ENCODE measurements at places on chromosomes 16 and 17. TPM values are rescaled to one million over a fixed set of nuclear protein-coding genes. Genes with fewer than 3 reads are reported as not detected.
A peak's percentile ranks its signal among the peaks of the same experiment; 100 is the strongest.

- DNase-seq, result no peak
Measured at GRCh38 chr17:16942141-16943031, 29.5 kb downstream of the TNFRSF13B start.

DNA sequence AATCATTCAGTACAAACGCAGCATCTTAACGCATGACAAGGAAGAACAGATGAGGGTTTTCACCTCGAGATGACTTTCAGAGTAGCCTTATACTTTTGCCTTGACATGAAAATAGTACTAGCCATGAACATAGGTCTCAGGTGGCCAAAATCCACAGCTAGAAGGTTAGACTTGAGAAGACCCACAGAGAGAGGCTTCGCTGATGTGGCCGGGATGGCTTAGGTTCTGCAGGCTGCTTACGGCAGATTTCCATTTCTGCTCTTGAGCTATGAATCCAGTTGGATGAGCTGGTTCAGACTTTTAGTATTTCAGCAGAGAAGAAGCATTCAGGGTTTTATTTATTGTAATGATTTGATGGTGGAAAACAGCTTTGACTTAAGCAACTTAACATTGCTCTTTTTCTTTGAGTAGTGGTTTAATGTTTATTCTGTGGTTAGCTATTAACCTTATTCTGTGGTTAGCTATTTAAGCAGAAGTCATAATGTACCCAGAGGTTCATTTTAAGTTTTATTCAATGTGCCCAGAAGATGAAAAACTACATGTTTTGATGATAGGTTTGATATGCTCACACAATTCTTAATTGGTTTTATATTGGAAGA lies 7.6 kb downstream of the KRT24 start:
- DNase-seq, result no peak

DNA sequence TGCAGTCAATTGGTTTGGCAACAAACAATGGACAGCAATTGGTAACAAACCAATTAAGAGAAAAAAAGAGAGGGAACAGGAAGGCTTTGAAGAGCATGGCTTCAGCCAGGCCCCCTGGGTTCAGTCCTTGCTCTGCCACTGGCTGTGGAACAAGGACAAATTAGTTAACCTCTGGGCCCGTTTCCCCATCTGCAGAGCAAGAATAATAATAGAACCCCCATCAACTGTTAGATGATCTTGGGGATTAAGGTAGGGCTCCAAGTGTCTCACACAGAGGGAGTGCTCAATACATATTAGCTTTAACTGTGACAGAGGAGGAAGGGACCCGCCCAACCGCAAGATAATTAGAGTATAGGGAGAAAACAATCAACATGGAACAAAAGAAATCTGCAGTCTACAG lies 55.2 kb downstream of the PECAM1 start:
- no peak for DNase-seq

GRCh38 chr17:290626-291025 lies 62.0 kb downstream of the RPH3AL start:
- peak; percentile 20 for DNase-seq

DNA sequence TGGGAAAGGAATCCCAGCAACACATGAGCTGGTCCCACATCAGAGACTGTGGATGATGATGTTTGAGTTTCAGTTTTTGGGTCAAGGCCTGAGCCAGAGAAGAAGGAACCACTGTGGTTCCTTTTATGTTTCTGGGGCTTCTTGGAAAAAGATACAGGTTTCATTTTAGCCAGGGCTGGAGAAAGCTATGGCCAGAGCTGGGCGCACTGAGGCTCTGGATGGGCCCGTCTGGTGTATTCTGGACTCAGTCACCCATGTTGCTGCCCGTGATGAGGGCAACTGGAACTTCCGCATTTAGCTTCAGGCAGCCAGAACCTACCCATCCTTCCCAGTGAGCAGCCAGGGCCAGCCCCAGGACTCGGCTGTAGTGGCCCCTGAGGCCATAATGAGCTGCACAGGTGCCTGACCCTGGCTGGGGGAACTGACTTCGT lies 15.0 kb upstream of the PITPNA start:
- no peak for DNase-seq

GRCh38 chr17:76709077-76709950 lies 1.5 kb downstream of the MXRA7 start:
- DNase-seq, result peak; percentile 68

DNA sequence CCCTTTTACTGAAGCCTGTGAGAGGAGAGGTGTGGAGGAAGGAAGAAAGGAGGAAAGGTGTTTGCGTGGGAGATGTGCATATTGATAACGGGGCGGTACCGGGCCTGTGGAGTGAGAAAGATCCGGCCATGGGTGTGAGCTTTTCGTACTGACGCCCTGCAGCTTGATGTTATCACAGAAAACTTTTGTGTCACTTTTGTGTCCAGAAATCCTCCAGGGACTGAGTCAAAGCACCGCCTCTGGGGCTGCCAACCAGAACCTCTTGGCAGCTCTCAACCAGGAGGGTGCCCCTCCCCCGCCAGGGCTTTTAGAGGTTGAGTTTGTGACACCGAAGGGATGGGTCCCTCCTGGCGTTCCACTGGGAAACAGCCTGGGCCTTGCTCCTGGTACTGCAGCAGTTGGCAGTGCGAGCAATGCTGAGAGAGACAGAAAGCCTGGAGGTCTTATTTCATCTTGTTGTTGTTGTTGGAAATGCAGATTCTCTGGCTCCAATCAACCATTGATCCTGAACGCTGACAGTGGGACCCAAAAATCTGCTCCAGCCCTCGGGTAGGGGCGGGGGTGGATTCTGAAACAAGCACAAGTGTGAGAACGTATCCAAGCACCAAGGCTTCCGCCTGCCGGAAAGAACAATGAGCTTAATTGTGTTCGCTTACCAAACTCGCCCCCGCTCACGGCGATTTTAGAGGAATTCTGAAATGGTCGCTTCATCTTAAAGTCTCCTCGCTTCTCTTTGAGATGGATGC lies 65.0 kb downstream of the CRISPLD2 start:
- DNase-seq, result no peak

DNA sequence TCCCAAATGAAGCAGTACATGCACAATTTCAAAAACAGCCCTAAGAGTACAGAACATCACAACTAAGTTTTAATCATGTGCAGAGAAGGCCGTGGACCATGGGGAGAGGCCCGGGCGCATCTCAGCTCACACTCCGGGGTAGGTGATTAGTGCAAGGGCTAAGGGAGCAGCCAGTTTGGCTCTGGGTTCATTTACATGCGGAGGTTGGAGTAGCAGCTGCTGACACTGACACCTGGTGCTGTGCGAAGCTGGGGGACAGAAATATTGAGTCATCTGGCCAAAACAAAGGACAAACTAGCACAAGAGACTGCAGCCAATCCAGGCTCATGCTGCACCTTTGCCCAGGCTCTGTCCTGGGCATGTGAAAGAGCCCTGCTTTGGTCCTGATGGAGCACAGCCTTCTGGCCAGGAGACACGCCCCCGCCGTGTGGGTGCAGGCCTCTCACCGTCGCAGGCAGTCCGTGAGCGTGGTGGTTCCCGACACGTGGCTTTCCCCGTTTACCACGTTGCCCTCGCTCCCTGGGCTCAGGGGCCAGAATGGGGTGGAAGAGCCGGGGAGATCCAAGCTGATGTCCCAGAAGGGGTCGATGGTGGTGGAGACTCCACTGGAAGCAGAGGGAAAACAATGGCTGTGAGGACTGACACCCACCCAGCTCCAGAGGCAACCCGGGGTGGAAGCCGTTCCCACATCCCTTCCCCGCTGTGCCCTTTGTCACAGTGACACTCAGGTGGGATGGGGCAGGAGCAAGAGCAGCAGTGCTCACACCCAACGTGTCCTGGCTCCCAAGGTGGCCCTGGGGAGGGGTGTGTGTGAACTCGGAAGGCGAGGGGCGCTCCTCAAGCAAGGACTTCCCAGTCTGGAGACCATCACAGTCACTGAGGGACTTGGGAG lies 31.9 kb downstream of the USP22 start:
- DNase-seq, result no peak

- peak; percentile 81 for DNase-seq
Measured at GRCh38 chr16:29877266-29877961, 14.4 kb upstream of the CDIPT start.

DNA sequence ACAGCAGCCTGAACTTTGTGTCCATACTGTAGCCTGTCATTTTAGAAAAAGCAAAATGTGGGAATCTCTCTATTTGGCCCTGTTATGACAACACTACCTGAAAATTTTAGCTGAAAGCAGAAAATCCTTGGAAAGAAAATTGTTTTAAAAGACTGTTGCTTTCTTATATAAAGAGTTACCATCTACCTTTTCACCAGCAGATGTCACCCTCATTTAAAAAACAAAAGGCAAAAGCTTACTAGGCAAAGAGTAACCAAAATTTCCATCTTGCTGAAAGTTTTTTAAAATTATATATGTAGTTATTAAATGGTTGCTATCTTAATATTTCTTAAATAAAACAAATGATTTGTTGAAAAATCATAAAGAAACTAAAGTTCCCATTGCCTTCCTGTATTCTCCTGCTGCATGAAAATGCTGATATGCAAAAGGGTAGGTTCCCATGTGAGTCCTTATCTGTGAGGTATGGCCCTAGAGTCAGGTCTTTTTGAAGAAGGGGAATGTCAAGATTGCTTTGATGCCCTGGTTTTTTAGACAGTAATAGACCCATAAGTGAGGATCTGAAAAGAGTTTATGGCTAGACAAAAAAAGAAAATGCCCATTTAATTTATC lies 61.0 kb downstream of the TNRC6C start:
- DNase-seq, result no peak

- no peak for DNase-seq
Measured at GRCh38 chr17:72345088-72345487, 224.3 kb downstream of the SOX9 start.

DNA sequence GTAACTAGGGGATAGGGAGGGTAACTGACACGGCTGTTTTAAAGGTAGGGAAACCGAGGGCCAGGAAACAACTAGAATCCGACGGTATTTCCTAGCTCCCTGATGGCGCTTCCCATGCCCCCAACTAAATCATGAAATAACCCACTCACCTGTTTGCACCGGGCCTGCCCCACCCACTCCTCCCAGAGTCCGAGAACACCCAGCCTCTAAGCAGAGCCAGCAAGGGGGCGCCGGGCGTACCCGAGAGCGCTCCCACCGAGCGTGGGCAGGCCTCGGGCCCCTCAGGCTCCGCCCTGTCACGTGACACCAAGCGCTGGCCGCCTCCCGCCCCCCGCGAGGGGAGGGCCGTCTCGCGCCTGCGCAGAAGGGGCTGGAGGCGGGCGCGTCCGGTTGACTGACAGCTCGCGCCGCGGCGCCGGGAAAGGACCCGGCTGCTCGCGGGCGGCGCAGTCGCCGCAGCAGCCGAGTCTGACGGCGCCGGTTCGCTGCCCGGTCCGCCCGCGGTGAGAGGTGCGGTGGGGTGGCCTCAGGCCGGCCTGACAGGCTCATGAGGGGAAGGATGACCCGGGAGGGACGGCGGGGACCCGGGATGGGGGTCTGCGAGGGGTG lies at the start of gene KIAA0513:
Gene KIAA0513 (plus strand): TSS at position 447 of the 609 bp plus-strand sequence. CDS start 39,277 bp downstream, outside the sequence.
- DNase-seq, result peak; percentile 96

GRCh38 chr17:43640491-43641252 lies 21.1 kb downstream of the MEOX1 start:
- DNase-seq, result no peak

GRCh38 chr17:49183801-49184200 lies 26.6 kb downstream of the GNGT2 start:
- no peak for DNase-seq

DNA sequence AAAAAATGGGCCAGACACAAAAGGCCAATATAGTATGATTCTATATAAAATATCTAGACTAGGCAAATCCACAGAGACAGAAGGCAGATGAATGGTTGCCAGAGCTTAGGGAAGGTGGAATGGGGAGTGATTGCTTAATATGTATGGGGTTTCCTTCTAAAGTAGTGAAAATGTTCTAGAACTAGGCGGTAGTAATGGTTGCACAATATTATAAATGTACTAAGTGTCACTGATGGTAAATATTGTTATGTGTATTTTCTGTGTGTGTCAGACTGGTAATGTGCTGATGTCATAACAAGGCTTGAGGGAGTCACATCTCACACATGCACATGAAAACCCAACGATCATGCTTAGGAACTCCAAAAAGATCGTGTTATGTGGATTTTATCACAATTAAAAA lies 106.9 kb upstream of the SIAH1 start:
- no peak for DNase-seq

DNA sequence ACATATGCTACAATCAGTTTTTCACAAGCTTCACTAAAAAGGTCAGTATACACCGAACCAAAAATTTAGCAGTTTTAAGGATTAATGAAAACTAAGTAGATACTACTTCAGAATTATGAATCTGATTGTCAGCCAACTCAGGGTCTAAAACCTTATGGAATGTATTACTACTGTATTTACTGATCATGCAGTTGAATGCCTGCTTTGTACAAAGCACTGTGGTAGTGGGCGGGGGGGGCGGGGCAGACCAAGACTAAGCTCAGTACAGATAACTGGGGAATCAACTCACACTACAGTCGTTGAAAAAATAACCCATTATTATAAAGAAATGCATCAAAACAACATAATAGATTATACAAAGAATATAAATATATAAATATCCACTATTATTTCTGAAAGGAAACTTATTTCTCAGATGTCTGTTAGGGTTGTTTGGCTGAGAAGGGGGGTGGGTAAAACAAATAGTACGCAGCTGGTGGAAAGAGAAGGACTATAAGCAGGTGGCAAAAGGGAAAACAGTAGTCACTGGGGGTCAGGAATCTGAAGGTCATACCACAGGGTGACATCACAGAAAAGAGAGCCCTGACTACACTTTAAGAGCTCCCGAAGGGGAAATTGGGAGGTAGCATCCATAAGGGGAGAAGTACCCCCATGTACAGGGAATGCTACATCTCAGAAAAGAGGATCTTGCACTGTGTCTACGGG lies 109.4 kb upstream of the AXIN2 start:
- no peak for DNase-seq

GRCh38 chr17:16442594-16443510 lies 27.5 kb downstream of the TRPV2 start:
- DNase-seq, result no peak

DNA sequence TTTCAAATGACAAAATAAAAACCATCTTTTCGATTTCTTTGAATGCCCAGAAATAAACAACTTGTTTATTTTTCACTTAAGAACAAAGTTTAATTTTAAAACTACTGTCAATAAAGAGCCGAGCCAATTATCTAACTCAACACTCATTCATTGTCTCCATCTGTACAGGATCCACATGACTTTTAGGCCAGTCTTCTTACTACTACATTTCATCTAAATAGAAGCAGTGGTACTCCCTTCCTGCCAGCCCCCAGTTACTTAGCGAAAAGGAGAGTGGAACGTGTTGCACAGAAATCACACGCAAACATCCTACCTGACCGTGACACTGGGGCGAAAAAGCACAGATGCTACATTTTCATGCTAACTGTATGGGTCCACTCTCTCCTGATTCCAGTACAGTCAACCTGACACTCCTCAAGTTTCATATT lies 1.2 kb downstream of the GNA13 start:
- no peak for DNase-seq

- peak; percentile 96 for DNase-seq
Measured at GRCh38 chr16:1342526-1343427, 8.9 kb downstream of the TSR3 start.

GRCh38 chr16:14339694-14340093 lies 268.6 kb downstream of the MRTFB start:
- DNase-seq, result no peak

The TXNL4B gene
- 14.4 TPM for total RNA-seq

The C16orf46 gene
- not detected for total RNA-seq

The ABCA6 gene
- 32.0 TPM for total RNA-seq

The COX6A2 gene
- not detected for total RNA-seq

The ABCC11 gene
- total RNA-seq, result not detected

The HEATR9 gene
- total RNA-seq, result 0.21 TPM

The CSF3 gene
- 1.9 TPM for total RNA-seq

Measured in lower lobe of right lung (tissue), 2 donors.